ENCODE measurements at places on chromosomes 1 and 21. TPM values are rescaled to one million over a fixed set of nuclear protein-coding genes. Genes with fewer than 3 reads are reported as not detected.

The COP1 gene
- polyA plus RNA-seq = 69.5 TPM

The LCE1E gene
- 0.30 TPM for polyA plus RNA-seq

The TMPRSS3 gene
- polyA plus RNA-seq = 1.1 TPM

The ZNF593OS gene
- polyA plus RNA-seq = 0.87 TPM

GRCh38 chr1:24321697-24322469 is 2.7 kb downstream of the GRHL3 start:
- H3K36me3 ChIP-seq = no peaks in the 10 kb centered on the region
- H3K4me3 ChIP-seq = peak overlapping the region; percentile 30

DNA sequence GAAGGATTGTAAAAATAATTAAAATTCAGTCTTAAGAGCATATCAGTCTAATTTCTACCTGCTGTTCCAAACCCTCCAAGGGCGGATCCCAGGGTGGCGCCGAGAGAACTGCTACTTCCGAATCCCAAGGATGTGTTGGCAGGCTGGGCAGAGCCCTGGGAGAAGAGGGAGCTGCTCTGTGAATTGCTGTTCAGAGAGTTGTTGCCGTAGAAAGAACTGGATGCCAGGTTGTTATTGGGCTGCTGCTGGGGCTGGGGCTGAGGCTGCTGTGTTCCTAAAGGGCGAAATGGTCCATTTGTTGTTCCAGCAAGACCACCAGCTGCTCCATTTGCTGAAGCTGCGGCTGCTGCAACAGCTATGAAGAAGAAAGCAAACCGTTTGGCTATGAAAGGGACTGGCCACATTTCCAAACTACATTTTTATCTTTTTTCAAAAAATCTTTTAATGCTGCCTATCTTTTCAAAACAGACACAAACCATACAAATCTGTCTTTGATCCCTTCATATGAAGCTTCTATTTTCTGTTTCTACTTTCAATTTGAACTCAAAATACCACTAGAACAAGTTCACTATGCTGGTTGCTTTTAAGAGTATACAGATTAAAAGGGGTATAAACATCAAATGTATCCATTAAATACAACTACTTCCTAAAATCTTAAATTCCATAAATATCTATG is 57.5 kb upstream of the SDC3 start:
- H3K4me3 ChIP-seq = no peak overlapping the region
- no peak overlapping the region for H3K27ac ChIP-seq
- H3K27me3 ChIP-seq = no peaks in the 10 kb centered on the region
- no peaks in the 10 kb centered on the region for H3K4me1 ChIP-seq

DNA sequence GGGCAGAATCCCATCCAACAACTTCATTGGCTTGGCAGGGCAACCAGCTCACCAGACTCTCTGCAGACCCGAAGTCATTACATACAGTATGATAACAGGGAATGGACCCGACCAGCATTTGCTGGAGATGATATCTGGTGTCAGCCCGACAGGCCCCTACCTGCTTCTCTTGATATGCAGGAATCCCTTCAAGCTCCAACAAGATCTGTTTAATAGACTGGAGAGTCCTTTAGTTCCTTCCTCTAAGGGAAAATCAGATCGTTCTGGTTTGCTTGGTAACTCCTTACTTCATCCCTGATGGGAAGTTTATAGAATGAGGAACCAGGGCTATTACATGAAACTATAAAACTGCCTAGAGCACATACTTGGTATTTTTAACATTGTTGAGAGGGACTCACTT is 61.2 kb downstream of the EDARADD start:
- no peaks in the 10 kb centered on the region for H3K4me1 ChIP-seq
- H3K27me3 ChIP-seq = no peaks in the 10 kb centered on the region
- peak; percentile 4 for DNase-seq
- H3K27ac ChIP-seq = no peak overlapping the region
- H3K4me3 ChIP-seq = no peak overlapping the region

DNA sequence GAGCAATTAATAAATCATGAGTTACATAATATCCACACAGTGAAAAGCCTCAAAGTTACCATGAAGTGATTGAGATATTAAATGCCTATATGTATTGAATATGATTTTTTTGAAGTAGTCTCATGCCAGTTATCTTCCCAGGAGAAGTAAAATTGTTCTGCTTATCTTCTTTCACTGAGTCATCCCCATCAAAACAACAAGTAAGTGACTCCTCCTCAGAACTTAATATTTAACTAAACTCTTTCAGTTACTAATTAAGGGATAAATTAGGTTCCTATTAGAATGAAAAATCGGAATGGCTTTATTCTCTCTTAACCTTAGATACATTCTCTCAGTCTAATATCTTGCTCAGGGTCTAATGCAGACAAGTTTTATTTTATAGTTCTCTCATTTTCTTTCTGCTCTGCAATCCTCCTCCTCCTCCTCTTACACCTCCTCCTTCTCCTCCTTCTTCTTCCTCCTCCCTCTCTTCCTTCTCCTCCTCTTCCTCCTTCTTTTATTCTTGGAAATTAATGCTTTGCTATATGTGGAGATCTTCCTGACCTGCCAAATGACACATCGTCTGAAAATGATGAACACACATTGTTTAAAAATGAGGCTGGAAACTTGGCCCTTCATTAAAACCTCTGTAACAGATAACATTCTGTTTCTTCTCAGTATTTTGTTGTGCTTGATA is 110.9 kb downstream of the RUNX1 start:
- H3K27ac ChIP-seq = no peak overlapping the region
- no peak overlapping the region for H3K4me3 ChIP-seq
- no peaks in the 10 kb centered on the region for H3K27me3 ChIP-seq
- DNase-seq = no peak
- H3K4me1 ChIP-seq = peaks cover 65% of the 10 kb centered on the region
- peaks cover 11% of the 10 kb centered on the region for H3K36me3 ChIP-seq

DNA sequence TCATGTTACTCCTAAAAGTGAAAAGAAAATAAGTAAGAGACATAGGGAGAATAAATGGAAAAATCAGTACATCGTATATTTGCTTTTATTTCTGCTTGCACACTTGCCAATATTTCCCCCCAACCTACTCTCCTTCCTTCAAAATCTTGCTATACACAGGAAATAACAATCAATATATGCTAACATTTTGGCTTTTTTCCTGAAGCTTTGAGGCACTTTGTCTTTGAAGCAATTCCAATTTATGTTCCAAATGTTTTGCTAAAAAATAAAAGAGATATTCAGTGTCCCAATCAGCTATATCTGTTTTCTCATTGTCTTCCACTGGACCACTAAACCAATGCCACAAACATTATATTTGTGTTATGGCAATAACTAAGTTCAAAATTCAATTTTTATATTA is 184.0 kb upstream of the NEGR1 start:
- H3K27ac ChIP-seq = no peak overlapping the region
- H3K27me3 ChIP-seq = no peaks in the 10 kb centered on the region
- no peaks in the 10 kb centered on the region for H3K36me3 ChIP-seq
- H3K4me3 ChIP-seq = no peak overlapping the region

DNA sequence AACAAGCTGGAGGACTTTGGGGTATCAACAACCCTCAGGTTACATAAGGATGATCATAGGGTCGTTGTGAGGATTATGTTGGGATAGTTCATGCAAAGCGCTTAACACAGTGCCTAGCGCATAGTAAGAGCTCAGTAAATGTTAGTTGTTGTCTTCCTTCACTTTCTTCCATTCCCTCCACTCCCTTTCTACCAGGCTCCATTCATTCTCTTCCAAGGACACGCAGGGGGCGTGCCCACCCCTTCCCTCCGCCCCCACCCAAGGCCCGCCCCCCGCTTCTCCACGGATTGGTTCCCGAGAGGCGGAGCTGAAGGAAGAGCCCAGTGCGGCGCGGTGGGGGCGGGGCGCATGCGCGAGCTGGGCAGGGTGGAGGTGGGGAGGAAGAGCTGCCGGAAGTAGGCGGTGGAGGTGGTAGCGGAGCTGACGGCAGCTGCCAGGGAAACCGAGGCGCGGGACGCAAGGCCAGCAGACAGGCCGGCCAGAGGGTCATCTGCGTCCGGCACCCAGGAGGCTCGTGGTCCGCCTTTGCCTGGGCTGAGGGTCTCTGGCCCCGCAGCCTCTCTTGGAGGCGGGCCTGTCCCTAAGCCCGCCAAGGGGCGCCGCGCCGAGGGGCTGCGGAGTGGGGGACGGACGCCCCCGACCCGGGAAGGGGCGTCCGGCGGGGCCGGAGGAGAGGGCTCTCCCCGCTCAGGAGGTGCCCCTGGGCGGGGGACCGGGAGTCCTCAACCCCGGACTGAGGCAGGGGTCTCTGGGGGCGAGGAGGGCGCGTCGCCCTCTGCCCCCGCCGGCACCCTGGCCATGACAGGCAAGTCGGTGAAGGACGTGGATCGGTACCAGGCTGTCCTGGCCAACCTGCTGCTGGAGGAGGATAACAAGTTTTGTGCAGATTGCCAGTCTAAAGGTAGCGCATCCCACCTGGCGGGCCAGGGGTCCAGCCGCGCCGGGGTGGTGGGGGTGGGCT is at the start of gene SMAP2:
Gene SMAP2, plus strand, starts transcription at position 405 of the 961 bp plus-strand sequence. Its CDS starts 394 bp downstream, at position 799.
- peak within 1 kb of the TSS; percentile 96 for H3K4me3 ChIP-seq
- H3K27ac ChIP-seq = peak within 1 kb of the TSS; percentile 99
- DNase-seq = peak; percentile 96
- peaks cover 11% of the 10 kb centered on the region for H3K4me1 ChIP-seq
- no peaks in the 10 kb centered on the region for H3K36me3 ChIP-seq
- H3K27me3 ChIP-seq = no peaks in the 10 kb centered on the region

GRCh38 chr1:47840393-47841190 is 156.6 kb downstream of the TRABD2B start:
- H3K27me3 ChIP-seq = peaks cover 6% of the 10 kb centered on the region
- no peak for DNase-seq
- no peaks in the 10 kb centered on the region for H3K4me1 ChIP-seq
- no peak overlapping the region for H3K4me3 ChIP-seq

DNA sequence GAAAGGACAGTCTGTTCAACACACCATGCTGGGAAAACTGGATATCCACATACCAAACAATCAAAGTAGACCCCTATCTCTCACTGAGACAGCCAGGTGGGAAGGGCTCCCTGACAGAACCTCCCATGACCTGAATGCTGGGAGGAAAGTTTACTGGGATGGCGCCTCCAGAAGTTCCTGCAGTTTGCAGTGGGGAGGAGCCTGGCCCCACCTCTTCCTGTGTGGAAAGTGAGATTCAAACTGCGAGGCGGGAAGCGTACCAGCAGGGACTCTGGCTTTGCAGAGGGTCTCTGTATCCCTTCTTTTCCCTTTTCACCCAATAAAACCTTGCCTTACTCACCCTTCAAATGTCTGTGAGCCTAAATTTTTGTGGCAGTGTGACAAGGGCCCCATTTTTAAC is 190.7 kb downstream of the HHIPL2 start:
- H3K27ac ChIP-seq = no peak overlapping the region
- H3K4me1 ChIP-seq = no peaks in the 10 kb centered on the region
- no peaks in the 10 kb centered on the region for H3K36me3 ChIP-seq
- no peaks in the 10 kb centered on the region for H3K27me3 ChIP-seq
